Stimulated activated CD4-positive, alpha-beta T cell treated with anti-CD3 and anti-CD28 coated beads, Interleukin-2, amount 100 ng/mL, for 48 hours (primary cell): ENCODE measurements at places on chromosomes 7 and 10.

- DNase-seq: peak; percentile 39
These were observed 151.6 kb downstream of the KIAA1217 start for GRCh38 chr10:24360282-24361127.

GRCh38 chr7:128197589-128197988 is 43.5 kb upstream of the LEP start:
- no peak for DNase-seq

DNA sequence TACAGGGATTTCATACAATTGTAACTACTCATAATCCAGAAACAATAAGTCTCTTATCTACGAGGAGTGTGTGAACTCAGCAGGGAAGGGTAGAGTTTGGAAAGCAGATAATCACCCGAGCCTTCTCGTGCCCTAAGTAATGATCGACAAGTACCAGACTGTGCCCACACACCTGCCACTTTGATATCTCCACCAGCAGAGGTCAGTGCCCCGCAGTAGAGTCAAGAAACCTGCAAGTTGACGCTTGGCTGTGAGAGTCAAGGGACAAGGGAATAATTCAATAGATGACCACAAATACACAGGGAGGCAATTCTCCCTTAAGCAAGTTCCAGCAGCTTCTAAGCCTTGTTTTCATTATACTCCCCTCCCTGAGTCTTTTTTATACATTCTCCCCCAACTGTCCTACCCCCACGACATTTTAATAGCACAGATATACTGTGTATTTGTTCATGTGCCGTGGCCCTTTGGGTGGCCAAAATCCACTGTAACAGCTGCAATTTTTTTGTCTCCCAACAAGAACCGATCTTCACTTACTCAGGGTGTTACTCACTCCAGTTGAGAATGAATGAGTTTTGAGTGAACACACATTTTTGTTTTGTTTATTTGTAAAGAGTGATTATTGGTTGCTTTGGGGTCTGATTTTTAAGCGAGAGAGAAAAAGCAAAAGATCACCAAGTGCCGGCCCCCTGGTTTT is 106.9 kb upstream of the RHEB start:
- DNase-seq: peak; percentile 4

DNA sequence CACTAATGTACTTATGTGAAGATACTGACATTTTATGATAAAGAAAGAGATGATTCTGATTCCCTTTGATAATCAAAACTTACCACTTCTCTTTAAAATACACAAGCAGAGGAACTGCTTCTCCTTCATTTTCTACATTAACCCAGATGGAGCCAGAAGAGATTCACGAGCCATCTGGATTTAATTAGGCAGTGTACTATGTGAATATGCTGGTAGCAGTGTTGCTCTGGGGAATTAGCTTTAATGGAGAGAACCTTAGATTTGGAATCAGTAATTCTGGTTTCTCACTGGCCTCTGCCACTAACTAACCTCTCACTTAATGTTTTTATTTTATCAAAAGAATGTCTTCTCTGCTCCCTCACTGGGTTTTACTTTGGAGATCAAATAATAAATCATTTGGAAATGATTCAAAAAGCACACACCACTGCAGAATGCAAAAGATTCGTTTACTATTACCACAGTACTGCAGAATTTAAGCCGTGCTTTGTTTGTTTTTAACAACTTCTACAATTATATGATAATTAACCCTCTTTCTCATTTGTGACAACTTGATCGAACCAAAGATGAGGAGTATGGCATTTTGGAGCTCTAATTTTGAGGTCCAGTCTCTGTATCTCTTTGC is 77.5 kb upstream of the PHYHIPL start:
- no peak for DNase-seq

- no peak for DNase-seq
These were observed 61.4 kb downstream of the AASS start for GRCh38 chr7:122082670-122083069.

- no peak for DNase-seq
These were observed 104.6 kb downstream of the CYTH3 start for GRCh38 chr7:6167587-6168476.

DNA sequence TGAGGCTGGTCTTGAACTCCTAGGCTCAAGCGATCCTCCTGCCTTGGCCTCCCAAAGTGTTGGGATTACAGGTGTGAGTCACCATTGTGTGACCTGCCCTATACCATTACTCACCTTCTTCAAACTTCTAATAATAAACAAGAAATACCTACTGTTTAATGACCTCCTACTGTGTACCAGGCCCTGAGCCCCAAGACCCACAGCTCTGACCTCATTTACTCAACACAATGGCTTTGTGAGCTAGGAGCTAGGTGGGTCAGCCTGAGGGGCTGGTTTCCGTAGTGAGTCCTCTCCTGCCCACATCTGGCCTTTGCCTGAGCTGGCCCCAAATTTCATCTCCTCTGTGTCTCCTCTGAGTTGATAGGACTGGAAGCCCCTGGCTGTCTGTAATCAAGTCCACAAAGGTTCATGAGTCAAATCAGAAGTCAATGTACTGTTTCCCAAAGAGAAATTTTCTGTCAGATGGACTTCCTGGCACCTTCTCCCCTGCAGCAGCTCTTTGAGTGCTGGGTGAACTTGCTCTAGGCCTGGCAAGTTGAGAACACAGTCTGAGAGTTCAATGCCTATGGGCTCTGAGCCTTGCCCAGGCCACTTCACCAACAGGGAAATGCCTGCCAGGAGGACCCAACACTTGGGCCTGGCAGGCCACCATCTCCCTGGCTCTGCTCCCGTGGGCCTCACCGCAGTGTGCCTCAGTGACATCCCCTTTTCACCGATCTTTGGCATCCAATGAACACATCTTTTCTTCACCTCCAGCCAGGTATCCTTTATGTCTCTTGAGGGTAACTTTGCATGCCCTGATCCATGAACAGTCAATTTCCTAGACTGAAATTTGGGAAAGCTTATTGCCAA is 24.0 kb downstream of the NEURL1 start:
- DNase-seq: no peak

GRCh38 chr7:155644971-155645509 is 579 bp downstream of the RBM33 start:
- peak; percentile 26 for DNase-seq

- no peak for DNase-seq
These were observed 7.6 kb upstream of the KLHL7 start for GRCh38 chr7:23098029-23098428.

- DNase-seq: no peak
These were observed 112.5 kb upstream of the PRSS1 start for GRCh38 chr7:142636751-142637150.

DNA sequence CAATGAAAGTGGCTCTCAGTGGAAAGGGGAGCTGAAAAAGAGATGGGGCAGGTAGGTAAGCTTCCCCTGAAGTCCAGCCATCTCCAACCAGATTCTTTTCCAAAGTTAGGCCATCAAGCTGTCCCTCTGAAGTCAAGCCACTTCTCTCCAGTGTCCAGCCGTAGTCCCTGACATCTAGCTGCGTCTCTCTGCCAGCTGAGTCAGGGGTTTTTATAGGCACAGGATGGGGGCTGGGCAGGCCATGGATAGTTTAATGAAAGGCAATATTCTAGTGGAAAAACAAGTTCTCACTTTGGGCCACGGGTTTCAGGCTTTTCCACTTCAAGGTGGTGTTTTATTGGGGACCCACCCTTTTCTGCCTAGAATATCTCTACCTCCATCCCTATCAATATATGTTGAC is 36.8 kb downstream of the AVL9 start:
- no peak for DNase-seq

DNA sequence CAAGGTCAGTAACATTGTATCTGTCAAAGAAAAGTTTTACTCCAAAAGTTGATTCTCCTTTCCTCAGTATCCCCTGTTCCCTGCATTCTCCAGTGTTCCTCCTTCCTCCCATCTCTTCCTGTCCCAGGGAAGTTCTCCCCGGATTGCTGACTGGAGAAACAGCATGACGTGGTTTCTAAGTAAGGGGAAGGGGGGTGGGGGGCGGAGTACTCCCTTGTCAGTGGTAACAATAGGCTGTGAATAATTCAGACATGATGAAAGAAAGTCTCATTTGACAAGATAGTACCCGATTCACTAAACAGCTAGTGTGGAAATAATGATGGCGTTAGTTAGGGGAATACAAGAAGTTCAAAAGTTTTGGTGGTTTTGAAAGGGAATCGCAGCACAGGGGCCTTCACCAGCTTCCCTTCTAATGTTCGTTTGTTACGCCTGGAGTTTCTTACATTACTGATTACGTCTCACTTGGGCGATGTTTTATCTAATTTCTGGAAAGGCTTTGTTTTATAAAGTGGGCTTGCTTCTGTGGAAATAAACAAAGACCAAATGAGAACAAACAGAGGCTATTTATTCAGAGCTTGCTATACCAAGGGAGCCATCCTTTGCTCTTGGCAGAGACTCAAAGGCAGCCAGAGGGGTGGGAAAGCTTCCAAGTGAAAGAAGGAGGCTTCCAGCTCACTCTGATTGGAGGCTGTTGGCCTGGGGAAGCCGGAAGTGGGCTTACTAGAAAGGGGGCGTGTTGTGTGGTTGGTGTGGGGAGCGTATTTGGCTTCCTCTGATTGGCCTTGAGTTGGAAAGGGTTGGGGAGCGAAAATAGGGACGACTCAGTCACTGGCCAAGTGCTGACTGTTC is 453.7 kb downstream of the SDK1 start:
- no peak for DNase-seq

GRCh38 chr10:92740762-92741161 is 51.0 kb downstream of the HHEX start:
- DNase-seq: no peak

DNA sequence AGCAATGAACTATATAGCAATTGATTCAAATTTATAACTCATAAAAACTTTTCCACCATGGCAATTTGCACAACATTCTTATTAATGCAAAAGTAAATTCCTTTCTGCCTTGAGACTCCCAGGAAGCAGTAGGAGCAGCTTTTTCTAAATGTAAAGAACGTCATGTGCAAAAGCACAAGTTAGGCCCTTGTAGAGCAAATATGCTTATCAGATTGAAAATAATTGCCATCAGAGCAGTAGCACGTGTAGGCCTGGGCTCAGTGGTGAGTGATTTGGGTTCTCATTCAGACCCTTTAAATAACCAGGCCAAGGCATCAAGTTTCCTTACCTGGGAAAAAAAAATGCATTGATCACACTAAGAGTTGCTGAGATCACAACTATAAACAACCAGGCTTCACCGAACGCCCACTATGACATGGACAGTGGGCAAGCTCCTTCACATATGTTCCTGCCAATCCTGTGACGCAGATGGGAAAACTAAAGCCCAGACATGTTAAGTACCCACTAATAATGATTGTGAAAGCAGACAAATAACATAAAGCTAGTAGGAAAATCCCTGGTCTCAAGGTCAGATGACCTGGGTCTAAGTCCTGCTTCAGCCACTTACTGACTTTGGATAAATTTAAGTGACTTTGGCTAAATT is 22.1 kb upstream of the SAR1A start:
- DNase-seq: no peak

DNA sequence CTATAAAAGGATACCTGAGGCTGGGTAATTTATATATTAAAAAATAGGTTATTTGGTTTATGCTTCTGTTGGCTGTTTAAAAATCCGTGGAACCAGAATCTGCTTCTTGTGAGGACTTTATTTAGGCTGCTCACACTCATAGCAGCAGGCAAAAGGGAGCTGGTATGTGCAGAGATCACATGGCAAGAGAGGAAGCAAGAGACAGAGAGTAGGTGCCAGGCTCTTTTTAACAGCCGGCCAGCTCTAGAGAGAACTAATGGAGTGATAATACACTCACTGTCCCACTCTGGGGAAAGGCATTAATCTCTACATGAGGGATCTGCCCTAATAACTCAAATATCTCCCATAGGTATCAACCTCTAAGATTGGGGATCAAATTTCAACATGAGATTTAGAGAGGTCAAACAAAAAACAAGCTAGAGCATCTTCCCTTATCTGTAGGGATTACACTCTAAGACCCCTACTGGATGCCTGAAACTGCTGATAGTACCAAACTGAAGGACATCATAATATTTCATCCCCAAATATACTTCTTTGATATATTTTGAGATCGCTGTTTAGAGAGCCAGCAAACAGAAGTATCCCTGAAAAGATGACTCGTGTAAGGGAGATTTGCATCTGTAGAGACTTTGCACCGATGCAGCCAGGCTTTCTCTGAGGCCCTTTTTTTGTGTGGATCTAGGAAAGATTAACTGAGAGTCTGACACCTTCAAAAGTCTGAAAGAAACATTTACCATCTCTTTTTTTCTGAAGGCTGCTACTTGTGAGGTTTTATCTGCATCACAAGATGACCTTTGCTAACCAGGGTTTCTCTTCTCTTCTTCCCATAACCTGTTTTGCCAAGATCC is 717.0 kb upstream of the MBL2 start:
- DNase-seq: no peak

DNA sequence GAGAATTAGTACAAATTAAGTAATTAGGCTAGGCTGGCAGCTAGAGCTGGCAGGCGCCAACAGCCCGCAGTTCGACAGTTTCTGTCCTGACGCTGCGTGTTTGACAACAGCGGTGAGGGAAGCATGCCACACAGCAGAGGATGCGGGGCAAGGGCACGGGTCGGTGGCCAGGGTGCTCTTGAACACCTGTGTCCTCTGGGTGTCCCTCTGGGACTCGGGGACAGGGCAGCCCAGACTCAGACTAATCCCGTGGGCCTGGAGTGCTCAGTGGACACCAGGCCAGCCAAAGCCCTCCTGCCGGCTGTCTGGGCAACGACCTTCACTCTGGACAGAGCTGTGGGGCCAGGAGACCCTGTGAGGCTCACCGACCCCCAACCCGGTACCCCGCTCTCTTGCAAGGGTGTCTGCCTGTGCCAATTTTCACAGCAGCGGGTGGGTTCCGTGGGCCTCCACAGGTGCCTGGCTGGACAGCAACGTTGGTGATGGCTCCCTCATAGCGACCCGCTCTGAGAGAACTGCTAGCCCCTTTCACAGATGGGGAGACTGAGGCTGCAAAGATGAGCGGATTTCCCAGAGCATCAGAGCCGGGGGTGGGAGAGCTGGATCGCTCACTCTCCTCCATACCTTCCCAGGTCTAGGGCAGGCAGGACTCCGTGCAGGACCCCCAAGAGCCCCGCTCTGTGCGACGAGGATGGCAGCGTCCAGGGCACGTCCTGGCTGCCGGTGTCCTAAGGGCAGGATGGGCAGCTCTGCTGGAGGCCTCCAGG is 48.5 kb downstream of the FOXL3 start:
- DNase-seq: no peak

DNA sequence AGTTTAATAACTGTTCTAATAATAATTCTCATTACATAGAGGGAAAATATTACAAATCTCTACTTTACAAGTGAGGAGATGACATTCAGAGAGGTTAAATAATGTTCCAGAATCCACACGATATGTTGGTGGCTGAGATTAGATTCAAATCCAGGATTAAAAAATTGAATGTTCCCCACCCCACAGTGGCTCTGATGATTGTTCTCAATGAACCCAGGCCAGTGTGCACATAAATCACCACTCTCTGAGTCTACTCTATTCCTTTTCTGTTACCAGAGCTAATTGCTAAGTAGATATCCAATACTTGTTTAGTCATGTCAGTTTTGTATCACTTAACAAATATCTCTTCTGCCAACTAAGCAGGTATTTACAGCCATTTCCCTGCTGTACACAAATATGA is 281.0 kb downstream of the ABCA13 start:
- no peak for DNase-seq

- no peak for DNase-seq
These were observed 142.3 kb downstream of the XPNPEP1 start for GRCh38 chr10:109780997-109781396.
